Kidney epithelial cell (primary cell): ENCODE measurements at places on chromosomes 4 and X. TPM values are rescaled to one million over a fixed set of nuclear protein-coding genes. Genes with fewer than 3 reads are reported as not detected.

- no peak for DNase-seq
Observed at GRCh38 chr4:14529653-14530052, 472.6 kb upstream of the CPEB2 start.

DNA sequence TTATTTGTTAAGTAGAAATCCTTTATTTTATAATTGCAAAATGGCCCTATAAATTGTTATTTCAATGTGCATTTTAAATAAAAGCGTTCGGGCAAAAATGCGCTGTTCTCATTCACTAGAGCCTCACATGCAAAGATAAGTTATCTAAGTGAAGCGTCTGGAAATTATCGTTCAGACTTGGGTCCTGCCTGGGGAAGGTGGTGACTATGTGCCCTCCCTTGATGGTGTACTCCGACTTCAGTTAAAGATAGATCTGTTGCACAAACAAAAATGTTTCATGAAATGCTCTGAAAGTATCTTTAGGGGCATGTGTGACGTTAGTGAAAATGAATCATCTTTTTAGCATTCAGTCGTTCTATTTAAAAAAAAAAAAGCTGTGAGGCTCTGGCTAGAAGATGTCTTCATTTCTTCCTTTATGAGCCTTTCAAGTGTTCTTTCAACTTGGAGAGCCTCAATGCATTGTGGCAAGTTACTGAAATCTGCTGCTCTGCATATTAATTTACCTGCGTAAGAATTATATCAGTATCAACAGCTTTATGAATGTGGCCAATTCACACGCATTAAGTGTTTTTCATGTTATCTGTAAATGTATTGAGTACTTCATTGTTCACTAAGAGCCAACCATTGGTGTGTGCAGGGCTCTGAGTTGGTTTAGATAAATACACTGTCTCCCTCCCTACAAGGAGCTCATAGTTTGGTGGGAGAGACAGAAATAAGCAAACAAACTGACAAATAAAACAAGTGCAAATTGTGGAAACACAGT, 83.0 kb downstream of the AFF1 start:
- no peak for DNase-seq

GRCh38 chr4:15034071-15034764, 31.9 kb downstream of the CPEB2 start:
- no peak for DNase-seq

GRCh38 chr4:16006771-16007446, 43.9 kb upstream of the FGFBP2 start:
- DNase-seq = no peak

DNA sequence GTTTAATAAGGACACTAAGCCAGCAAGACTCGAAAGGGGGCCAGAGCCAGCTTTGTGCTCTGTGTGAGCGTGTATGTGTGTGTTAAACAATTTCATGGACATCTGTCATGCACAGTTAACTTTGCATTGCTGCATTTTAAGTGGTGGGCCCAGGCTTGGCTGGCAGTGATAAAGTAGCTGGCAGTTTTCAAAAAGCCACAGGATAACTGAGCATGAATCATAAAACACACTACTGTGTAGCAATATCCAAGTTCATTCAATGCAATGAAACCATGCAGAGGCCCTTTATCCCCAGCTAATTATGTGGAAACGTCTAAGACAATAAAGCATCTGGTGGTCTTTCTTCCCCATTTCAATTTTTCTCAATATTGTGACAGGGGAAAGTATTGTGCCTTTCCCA, 132.9 kb downstream of the NKX6-1 start:
- peak; percentile 10 for DNase-seq

GRCh38 chr4:147769386-147769785, 37.5 kb downstream of the ARHGAP10 start:
- no peak for DNase-seq

UCHL1 gene
- total RNA-seq = 1,761 and 1,994 TPM in 2 replicates

PPP4R3C gene
- total RNA-seq = not detected in 2 replicates

PCDH7 gene
- total RNA-seq = 8.2 and 9.7 TPM in 2 replicates

GRCh38 chr4:158826882-158827281, 58.1 kb downstream of the FNIP2 start:
- peak; percentile 65 for DNase-seq

- DNase-seq = no peak
Observed at GRCh38 chr4:171203425-171203824, 609.8 kb upstream of the GALNTL6 start.

SPIN4 gene
- total RNA-seq = 1.8 and 2.7 TPM in 2 replicates

GRCh38 chr4:8393593-8394038, 46.9 kb downstream of the ACOX3 start:
- peak; percentile 95 for DNase-seq

- no peak for DNase-seq
Observed at GRCh38 chr4:20085156-20085555, 166.5 kb upstream of the SLIT2 start.

- DNase-seq = no peak
Observed at GRCh38 chr4:140764785-140765392, 8.7 kb upstream of the TBC1D9 start.

- DNase-seq = no peak
Observed at GRCh38 chr4:85557016-85557901, 82.3 kb downstream of the ARHGAP24 start.

UGDH gene
- total RNA-seq = 58.7 and 124 TPM in 2 replicates

DNA sequence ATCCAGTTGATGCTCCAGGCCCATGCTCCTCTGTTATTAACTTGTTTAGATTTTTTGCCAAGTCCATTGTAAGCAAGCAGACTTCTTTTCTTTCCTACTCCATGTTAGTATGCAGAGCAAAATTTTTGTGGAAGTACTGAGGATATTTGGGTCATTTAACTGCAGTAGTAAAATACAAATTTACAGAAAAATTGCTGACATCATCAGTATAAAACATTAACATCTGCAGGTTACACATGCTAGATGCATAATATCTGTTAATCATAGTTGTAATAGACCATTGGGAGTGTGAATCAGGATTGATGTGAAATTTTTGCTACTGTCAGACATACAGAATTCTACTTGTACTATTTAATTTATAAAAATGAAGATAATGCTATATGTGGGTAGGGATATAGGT, 454.1 kb upstream of the CXorf51B start:
- DNase-seq = no peak

DNA sequence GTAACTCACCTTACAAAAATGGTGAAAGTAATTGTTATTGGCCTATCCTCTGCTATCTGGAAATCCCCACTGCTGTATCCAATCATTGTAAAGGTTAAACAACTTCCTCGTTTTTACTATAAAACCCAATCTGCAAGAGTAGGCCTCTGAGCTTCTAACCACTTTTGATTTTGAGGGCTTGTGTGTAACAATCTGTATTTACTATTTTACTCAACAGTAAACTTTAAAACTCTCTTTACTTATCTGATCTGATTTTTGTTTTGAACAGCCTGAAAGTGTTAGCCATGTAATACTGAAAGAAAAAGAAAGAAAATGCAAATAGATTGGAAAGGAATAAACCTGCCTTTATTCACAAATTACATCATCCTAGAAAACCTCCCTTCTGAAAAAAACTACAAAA, 63.1 kb downstream of the SLC10A7 start:
- DNase-seq = no peak

- DNase-seq = no peak
Observed at GRCh38 chrX:14354521-14354920, 174.8 kb upstream of the GLRA2 start.

GRCh38 chr4:3254302-3255131, 5.6 kb downstream of the MSANTD1 start:
- no peak for DNase-seq

SPANXA1 gene
- 0.41 TPM in 1 of 2 replicates, not detected in the other for total RNA-seq

CYLC1 gene
- total RNA-seq = not detected in 2 replicates

GRCh38 chr4:164866817-164867490, 10.0 kb upstream of the APELA start:
- DNase-seq = no peak

DNA sequence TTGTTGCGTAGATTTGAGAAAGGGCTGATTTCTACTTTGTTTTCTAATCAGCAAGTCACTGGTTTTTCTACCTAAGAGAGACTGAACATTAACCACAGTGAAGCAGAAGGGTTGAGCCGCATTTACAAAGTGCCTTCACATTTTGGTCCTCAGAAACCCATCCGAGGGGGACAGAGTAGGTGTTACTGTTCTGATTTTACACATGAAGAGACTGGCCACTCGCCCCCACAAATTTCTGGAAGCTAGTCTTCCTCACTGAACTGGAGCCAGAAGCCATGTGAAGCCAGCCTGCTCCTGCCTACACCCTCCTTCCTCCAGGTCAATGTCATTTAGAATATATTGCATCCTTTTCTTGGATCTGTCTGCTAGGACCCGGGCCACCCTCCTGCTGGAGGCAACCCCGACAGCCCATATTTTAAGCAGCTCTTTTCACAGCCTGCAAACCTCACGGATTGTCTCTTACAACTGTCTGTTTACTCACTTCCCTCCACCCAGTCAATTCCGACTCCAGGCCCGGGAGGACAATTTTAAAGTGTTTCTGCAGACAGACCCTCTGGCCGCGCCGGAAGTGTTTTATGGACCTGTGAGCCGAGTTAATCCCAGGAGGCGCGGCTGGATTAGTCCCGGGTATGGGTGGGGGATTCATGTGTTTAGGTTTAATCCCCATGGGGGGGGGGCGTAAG, 73.2 kb upstream of the BCOR start:
- DNase-seq = no peak

GRCh38 chr4:6229095-6229494, 28.7 kb upstream of the JAKMIP1 start:
- DNase-seq = no peak

- DNase-seq = no peak
Observed at GRCh38 chr4:98919996-98920395, 8.9 kb downstream of the EIF4E start.
